ENCODE measurements at places on chromosomes 1 and 21.

DNA sequence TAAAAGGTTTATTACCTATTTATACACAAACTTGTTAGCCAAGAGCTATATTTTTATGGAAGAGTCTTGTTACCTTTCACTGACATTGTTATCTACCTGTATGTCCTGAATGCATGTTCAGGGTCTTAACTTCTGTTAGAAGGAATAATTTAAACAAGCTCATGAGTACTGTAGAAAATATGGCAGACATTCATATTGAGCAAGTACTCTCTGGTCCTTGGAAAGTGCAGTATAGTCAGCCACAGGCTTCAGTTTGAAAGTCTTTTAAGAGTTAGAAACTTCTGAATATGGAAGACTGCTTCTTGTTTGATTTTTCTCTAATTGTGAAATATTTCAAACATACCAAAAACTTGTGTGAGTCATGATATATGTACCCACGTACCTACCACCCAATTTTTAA, 16.6 kb downstream of the DIP2A start:
- no peak for DNase-seq

GRCh38 chr1:94790246-94790645, 29.9 kb upstream of the SLC44A3 start:
- DNase-seq: no peak

DNA sequence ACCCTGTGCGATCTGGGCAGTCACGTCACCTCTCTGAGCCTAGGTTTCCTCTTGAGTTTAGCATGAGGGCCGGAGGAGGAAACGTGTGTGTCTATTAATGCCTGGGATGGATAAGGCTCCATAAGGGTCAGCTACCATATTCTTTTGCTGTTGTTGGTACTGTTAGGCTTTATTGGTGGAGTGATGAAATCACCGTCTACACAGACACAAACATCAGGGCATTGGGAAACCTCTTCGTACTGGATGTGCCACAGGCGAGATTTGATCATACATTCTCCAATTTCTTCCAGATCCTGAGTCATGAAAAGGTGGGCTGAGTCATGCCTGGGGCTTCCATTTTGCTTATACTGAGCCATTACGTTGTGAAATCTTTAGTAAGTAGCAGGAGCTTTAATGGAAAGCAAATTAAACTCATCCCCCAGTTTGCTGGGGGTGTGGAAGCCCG, 24.9 kb upstream of the GRHL3 start:
- peak; percentile 81 for DNase-seq

GRCh38 chr1:155004352-155005075, 1.9 kb downstream of the ZBTB7B start:
- DNase-seq: no peak

GRCh38 chr1:50420689-50421365, 2.4 kb downstream of the DMRTA2 start:
- no peak for DNase-seq
